AG10803 (cell line): ENCODE measurements at places on chromosomes 7 and 10.

GRCh38 chr7:92466682-92467081 lies 11.1 kb downstream of the ERVW-1 start:
- no peak for DNase-seq

GRCh38 chr7:15863951-15864625 lies 177.6 kb upstream of the MEOX2 start:
- DNase-seq = no peak

DNA sequence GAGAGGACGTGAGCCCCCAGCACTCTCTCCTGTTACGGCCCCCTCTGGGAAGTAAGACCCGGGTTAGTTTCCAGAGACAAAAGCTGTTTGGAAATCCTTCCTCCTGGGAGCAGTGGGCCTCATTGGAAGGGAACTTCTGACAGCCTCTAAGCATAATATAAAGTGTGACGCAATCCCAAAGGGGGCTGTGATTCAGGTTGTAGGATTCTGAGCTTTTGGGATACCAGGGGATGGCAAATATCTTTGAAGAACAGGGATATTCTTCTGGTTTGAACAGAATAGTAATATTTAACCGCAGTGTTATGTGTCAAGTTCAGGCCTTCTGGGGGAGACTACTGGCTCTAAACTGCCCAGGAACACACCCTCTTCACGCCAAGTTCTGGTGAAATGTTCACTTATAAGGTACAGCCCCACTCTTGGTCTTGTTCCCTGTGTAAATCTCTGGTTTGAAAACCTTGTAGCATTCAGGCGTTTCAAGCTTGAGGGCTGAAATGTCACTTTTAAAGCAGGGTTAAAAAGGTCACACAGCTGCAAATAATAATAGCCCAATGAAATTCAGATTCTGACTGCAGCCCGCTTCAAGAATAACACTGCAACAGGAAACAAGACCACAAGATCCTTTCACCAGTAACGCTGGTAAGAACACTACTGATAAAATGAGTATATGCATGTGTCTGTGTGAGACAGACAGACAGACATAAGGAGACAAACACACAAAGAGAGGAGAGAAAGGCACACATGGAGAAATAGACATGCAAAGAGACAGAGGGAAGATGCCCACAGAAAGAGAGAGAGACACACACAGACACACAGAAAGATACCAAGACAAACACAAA lies 69.0 kb downstream of the CREB5 start:
- DNase-seq = peak; percentile 42

GRCh38 chr7:130768854-130769253 lies 34.8 kb upstream of the KLF14 start:
- no peak for DNase-seq

DNA sequence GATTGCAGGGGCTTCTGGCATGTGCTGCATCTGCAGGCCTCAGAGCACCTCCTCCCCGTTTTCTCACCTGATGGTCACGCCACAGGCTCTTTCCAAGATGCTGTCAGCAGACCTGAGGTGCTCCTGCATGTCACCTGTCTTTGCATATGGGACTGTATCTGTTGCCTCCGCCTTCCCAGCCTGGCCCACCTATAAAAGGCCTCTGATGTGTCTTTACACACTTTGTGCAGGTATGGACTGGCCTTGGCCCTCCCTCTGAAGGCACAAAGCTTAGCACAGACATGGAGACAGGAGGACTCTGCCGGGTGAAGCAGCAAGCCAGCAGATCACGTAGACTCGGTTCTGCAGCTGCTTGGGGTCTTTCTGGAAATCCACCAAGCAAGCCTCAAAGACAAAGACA lies 220.9 kb upstream of the PPP2R2D start:
- DNase-seq = no peak

DNA sequence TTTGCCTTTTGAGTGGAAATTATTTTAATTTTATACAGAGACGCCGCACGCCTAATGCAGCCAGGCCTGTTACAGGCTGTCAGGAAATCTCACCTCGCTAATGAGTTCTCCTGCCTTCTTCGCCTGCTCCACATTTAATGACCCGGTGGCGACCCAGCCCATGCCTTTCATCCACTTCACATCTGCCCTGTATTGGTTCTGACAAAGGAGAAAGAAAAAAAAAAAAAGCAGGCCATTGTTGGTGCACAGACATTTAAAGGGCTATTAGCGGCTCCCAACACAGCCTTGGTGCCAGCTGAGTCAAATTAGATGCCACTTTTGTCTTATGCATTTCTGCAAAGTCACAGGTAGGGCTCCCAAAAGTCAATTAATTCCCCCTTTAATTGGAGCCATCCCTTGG lies 43.3 kb downstream of the NRAP start:
- DNase-seq = no peak
